CD4-positive, alpha-beta T cell treated with Interleukin-2 at 100 ng/mL for 4 hours (primary cell): ENCODE measurements at places on chromosomes 5 and 9.

- no peak for DNase-seq
Measured at GRCh38 chr9:111236332-111236731, 93.7 kb downstream of the OR2K2 start.

DNA sequence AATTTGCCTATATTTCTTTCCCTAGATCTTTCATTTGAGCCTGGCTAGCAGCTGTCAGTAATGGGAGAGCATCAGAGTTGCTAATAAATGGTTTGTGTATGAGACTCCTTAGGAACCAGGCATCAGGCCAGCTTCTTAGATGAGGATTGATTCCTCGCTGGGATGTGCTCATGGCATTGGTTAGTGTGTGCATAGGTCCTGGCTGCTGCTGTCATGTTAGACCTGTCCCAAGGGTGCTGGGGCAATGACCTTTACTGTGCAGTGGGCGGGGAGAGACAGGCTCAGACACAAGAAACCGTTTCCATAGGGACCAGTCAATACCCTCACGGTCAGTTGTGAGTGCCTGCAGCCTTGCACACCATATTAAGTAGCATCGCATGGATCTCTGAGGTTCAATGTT, 112.3 kb upstream of the NR3C1 start:
- no peak for DNase-seq

GRCh38 chr5:159345336-159345735, 15.0 kb upstream of the IL12B start:
- no peak for DNase-seq

- DNase-seq, result peak; percentile 92
Measured at GRCh38 chr9:136991993-136992818, at the start of gene PAXX. PAXX (plus strand) TSS chr9:136992422; CDS start chr9:136992444, 22 bp downstream.

GRCh38 chr5:124783285-124783684, 36.8 kb upstream of the ZNF608 start:
- DNase-seq, result no peak
